NCI-H1105 (cell line): ENCODE measurements at places on chromosomes 3 and 15.

GRCh38 chr15:78750566-78750965, 60.7 kb downstream of the ADAMTS7 start:
- no peak for DNase-seq

GRCh38 chr3:63192248-63192647, 85.9 kb upstream of the SYNPR start:
- peak; percentile 25 for DNase-seq

DNA sequence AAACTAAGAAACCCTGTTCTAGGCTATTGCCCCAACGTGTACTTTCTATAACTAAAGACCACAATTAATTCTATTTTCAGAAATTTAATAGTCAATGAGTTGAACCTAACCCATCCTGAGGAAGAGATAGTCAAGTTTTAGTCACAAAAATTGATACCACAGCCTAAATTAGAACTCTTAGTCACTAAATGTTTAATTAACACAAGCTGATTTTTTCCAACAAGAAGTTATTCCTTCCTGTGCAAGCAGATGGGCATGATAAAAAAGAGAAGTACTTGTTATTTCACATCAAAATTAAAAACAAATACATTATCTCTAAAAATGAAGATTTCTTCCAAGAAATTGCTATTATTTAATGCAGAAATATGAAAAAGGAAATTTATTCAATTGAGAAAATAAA, 38.4 kb upstream of the TERB2 start:
- DNase-seq: no peak

DNA sequence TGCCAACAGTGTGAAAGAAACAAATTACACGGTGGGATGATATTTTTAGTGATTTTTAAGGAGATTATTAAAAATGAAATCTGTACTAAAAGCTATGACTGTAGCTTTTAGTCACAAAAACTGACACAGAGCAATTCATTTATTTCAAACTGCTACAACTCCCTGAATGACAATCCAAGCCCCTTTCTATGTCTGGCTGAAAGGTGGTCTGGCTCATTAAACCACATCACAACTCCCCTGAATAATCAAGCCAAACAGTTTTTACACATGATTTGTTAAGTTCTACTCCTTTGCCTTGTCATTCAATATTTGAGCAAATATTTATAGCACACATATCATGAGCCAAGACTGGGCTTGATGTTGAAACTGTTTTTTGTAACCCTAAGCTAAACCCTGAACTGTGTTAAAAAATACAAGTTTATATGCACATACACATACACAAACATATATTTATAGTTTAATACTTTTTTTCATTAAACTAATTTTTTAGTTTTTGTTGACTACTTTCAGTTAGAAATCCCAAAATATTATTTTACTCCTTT, 125.5 kb downstream of the RBMS3 start:
- DNase-seq: no peak

GRCh38 chr15:59532770-59533379, 78.7 kb upstream of the GCNT3 start:
- peak; percentile 60 for DNase-seq

DNA sequence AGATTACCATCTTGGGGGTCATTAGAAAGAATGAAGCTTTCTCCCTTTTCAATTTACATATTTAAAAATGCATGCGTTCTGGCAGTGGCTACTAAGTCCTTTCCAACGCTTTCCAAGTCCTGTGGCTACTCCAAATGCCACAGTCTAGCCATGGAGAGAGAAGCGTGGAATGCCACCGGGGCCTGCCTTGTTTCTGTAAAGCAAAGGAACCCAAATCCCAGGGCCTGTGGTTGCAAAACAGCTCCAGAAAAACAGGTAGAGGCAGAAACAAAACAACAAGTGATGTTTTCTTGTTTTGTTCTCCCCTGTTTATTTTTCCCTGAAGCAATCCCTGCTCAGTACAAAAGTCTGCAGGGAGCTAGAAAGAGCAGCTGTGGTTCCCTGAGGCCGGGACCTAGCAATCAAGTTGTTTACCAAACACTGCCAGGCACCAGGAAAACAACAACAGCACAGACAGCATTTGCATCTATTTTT, 85.5 kb downstream of the FOXP1 start:
- DNase-seq: no peak

DNA sequence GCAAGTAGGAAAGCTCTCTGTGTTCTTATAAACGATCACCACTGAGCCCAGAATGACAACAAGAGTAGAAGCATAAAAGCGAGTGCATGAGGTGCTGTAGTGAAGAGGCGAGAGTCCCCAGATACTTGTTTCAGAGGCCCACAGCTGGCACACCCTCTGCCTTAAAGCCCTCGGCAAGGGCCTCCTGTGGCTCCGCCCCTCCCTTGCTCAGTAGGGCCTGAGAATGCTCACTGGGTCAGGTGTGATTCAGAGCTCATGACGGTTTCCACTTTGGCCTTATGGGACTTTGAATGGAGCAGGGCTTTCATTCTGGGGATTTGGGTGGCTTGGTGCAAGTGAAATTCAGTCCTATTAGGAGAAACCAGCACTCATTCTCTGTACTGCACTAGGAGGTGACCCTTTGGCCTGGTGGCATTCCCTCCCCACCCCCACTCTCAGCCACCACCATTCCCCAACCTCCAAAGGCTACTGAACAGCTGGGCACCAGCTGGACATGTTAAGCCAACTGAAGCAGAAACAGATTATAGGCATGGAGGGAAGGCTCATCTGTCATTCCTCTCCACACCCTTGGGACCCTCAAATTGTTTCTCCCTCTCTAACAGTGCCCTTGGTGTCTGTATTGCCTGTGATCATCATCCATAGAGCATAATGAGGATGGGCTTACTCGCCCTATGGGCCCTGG, 109.6 kb upstream of the CTDSPL start:
- no peak for DNase-seq

- no peak for DNase-seq
These were observed 20.1 kb downstream of the RFT1 start for GRCh38 chr3:53109891-53110771.

GRCh38 chr3:108448593-108448992, 61.8 kb downstream of the MYH15 start:
- no peak for DNase-seq

GRCh38 chr3:135458541-135459322, 506.8 kb upstream of the PPP2R3A start:
- no peak for DNase-seq

- no peak for DNase-seq
These were observed 1565.5 kb upstream of the CADM2 start for GRCh38 chr3:83393276-83393675.

GRCh38 chr3:142213298-142213697, 12.1 kb downstream of the GK5 start:
- no peak for DNase-seq

GRCh38 chr15:89851673-89852341, 37.2 kb upstream of the ANPEP start:
- no peak for DNase-seq

DNA sequence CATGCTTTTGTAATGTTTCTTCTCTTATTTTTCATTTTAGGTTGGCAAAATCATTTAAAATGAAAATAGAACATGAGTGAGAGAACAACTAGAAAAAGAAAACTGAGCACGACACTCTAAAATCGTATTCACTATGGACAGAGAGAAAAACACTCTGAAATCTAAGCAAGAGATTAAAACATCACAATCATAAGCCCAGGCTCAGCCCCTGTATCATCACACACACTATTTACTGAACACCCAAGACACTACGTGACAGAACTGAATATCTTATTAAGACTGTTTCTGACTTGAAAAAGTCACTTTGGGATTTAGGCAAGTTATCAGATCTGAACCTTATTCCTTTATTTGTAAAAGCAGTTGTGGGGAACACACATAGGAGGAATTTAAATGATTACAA, 82.6 kb upstream of the PLXND1 start:
- DNase-seq: no peak

- DNase-seq: no peak
These were observed 402.2 kb upstream of the PROK2 start for GRCh38 chr3:72187131-72187530.

GRCh38 chr3:37812499-37812896, 49.2 kb upstream of the CTDSPL start:
- no peak for DNase-seq

- no peak for DNase-seq
These were observed 734.3 kb upstream of the CFAP20DC start for GRCh38 chr3:59784164-59784563.

DNA sequence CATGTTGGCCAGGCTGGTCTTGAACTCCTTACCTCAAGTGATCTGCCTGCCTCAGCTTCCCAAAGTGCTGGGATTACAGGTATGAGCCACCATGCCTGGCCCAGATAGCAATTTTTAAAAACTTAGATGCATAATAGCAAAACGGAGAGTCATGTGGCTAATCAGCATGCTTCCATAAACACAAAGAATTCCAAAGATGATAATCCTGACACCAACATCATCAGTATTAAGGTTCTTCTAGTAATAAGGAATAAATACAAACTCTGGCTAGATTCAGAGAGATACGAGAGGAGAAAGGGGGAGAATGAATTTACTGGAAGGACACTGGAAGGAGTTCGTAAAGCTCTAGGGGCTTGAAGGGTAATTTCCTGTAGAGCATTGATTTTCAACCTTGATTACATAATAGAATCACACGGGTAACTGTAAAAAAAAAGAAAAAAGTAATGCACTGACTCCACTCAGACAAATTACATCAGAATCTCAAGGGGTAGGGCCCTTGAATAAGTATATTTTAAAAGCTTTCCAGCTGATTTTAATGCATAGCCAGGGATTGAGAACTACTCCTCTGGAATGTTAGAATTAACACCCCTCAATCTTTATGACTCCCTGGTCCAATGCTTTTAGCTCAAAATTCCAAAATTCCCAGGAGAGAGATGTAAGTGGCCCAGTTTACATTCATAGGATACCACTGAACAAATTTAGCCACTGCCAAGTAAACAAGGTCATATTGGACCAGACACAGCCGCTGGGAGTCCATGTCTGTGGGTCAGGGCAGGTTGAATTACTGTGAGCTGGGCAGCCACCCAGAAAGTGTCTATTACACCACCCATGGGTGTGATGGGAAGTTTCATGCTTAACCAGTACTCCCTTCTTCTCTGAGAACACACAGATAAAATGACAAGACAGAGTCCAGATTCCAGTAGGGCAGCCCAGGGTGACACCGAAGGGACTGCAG, 243.9 kb downstream of the TBL1XR1 start:
- DNase-seq: no peak

GRCh38 chr15:51119120-51119519, 24.4 kb upstream of the TNFAIP8L3 start:
- no peak for DNase-seq

DNA sequence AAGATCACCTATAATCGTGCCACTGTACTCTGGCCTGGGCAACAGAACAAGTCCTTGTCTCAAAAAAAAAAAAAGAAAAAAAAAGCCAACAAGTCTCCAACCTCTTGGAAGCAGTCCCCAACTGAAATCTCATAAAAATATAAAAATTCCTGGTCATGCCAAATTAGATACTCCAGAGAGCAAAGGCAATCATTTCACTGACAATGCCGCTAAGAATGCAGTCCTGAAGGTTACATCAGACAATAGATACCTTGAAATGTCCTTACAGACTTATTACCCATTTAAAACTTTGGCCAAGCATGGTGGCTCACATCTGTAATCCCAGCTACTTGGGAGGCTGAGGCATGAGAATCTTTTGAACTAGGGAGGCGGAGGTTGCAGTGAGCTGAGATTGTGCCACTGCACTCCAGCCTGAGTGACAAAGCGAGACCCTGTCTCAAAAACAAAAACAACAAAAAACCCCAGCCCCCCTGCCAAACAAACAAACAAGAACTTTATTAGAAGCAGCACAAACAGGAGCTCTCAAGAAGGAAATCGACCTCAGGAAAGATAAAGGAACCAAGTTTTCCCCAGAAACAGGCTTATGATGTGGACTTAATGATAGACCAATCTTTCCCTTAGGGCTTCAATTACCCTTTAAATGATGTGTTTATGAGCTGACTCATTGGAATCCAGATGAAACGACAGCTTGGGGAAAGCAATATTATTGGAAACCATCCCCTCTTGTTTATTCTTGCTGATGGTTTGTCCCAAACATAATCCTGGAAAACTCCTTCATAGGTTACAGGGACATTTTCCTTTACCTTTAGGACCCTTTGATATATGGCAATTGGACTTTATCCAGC, 53.1 kb upstream of the XCR1 start:
- DNase-seq: no peak

- DNase-seq: no peak
These were observed 189.2 kb downstream of the CADM2 start for GRCh38 chr3:85148036-85148435.

DNA sequence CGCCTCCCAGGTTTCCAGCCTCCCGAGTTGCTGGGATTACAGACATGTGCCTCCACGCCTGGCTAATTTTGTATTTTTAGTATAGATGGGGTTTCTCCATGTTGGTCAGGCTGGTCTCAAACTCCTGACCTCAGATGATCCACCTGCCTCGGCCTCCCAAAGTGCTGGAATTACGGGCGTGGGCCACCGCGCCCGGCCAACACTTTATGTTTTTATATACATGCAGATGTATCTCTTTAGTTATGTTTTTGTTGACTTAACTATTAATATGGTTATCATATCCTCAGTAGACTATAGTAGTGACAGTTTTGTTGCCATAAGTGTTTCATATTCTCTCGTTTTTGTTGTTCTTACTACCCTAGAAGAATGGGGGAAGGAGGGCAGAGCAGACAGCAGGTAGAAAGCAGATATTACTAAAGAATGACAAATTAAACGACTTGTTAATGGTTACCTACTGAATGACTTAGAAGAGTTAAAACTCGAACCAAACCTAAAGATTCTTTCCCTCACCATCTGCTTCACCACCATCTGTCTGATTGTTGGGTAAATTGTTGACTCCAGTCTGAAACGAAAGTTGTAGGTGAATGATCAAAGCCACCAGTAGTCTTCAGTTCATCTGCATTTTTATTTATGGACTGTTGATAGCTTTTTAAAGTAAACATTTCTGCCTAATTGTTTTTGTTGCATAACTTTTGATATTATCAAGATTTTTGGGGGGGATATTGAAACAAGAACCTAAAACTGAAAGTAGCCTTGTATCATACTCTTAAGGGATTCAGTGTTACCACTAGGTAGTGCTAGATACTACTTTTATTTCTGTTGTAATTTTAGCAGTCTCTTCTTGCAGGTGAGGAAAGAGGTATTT, 89.3 kb downstream of the RASA2 start:
- peak; percentile 27 for DNase-seq

DNA sequence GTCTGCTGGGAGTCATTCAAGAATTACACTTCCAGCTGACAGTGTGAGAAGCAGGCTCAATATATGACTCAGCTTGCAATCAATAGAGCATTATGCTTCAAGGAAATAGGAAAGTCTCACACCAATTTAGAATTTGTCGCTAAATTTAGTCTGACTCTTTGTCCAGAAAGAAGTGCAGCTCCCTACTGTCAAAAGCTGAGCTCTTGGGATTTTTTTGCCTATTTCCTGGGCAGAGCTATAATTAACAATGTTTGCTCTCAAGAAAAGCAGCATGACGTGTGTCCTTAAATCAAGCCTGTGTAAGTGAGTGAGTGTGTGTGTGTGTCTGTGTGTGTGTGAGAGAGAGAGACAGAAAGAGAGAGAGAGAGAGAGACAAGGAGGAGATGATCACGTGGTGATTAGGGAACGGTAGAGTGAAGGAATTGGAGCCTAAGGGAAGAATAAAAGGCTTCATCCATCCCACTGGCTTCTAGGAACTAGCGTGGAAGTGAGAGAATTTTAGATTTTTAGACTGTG, 16.4 kb upstream of the SLC35G2 start:
- peak; percentile 53 for DNase-seq
